ENCODE measurements at places on chromosomes 11 and 22.

GRCh38 chr11:110513259-110513801 lies 83.6 kb downstream of the FDX1 start:
- H3K27me3 ChIP-seq, result no peaks in the 10 kb centered on the region
- H3K36me3 ChIP-seq, result no peaks in the 10 kb centered on the region
- no peak overlapping the region for H3K4me3 ChIP-seq
- no peak for DNase-seq
- H3K4me1 ChIP-seq, result no peaks in the 10 kb centered on the region

- peaks cover 9% of the 10 kb centered on the region for H3K27me3 ChIP-seq
- no peaks in the 10 kb centered on the region for H3K4me1 ChIP-seq
- no peaks in the 10 kb centered on the region for H3K36me3 ChIP-seq
- DNase-seq, result no peak
- no peak overlapping the region for H3K4me3 ChIP-seq
- H3K27ac ChIP-seq, result no peak overlapping the region
Measured at GRCh38 chr11:119531056-119531455, 108.1 kb upstream of the THY1 start.

GRCh38 chr11:117678658-117679406 lies 118.2 kb downstream of the DSCAML1 start:
- no peak overlapping the region for H3K4me3 ChIP-seq
- no peak for DNase-seq
- H3K4me1 ChIP-seq, result no peaks in the 10 kb centered on the region
- no peaks in the 10 kb centered on the region for H3K27me3 ChIP-seq
- no peaks in the 10 kb centered on the region for H3K36me3 ChIP-seq

DNA sequence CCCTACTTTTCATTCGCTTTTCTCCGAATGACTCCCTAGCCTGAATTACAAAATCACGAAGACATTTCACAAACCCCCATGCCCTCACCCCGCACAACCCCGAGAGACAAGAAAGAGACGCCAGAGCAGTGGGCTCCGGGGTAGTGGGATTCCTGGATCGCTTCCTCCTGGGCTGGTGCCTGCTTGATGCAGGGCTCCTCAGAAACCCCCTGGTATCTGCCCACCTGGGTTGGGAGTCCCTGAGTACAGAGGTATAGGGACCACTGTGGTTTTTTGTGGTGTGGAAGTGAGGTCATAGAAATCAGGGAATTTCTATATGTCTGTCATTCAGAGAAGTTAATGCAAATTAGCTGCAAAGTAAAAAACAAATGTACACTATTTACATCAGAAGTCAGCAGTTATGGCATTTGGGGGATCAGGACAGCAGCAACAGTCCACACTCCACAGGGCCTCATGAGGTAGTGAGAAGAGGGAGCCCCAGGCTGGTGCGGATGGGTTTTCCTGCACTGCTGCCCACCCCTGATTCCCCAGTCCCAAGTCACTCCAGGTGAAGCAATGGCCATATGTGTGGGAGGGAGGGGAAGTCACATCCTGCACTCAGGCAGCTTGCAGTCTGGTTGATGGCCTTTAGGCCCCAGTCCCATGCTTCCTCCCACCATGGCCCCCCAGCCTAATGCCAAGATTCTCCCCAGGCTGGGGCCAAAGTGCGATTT lies 39.6 kb downstream of the BUD13 start:
- H3K4me3 ChIP-seq, result no peak overlapping the region
- no peak for DNase-seq
- H3K36me3 ChIP-seq, result no peaks in the 10 kb centered on the region
- H3K27me3 ChIP-seq, result peaks cover 2% of the 10 kb centered on the region
- H3K27ac ChIP-seq, result no peak overlapping the region
- no peaks in the 10 kb centered on the region for H3K4me1 ChIP-seq

DNA sequence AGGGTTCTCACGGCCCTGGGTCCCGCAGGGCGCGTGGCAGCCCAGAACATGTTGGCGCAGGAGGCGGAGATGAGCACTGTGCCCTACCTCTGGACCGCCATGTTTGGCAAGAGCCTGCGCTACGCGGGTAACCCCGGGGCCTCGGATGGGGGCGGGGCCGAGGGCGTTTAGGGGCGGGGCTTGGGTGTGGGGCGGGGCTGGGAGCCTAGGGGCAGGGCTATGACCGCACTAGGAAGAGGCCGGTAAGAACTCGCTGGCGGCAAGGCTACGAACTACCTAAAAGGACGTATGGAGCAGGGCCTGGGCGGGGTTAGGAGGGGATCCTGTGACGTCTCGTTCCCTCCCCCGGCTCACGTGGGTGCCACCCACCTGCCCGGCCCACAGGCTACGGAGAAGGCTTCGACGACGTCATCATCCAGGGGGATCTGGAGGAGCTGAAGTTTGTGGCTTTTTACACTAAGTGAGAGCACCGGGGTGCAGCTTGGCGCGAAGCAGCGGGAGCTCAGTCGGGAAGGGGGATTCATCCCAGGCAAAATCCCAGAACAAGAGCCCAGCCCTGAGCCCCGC lies 2.8 kb upstream of the LZTR1 start:
- H3K27me3 ChIP-seq, result no peaks in the 10 kb centered on the region
- DNase-seq, result no peak
- H3K4me3 ChIP-seq, result no peak overlapping the region
- no peak overlapping the region for H3K27ac ChIP-seq
- peaks cover 30% of the 10 kb centered on the region for H3K4me1 ChIP-seq

GRCh38 chr11:131518305-131518838 lies 148.0 kb downstream of the NTM start:
- H3K36me3 ChIP-seq, result no peaks in the 10 kb centered on the region
- H3K4me1 ChIP-seq, result no peaks in the 10 kb centered on the region
- H3K27me3 ChIP-seq, result peaks cover 13% of the 10 kb centered on the region
- DNase-seq, result no peak
- no peak overlapping the region for H3K4me3 ChIP-seq

GRCh38 chr11:12430954-12431595 lies 53.7 kb downstream of the PARVA start:
- no peak overlapping the region for H3K27ac ChIP-seq
- H3K36me3 ChIP-seq, result no peaks in the 10 kb centered on the region
- DNase-seq, result no peak
- no peak overlapping the region for H3K4me3 ChIP-seq

- no peak overlapping the region for H3K27ac ChIP-seq
- H3K4me1 ChIP-seq, result no peaks in the 10 kb centered on the region
- H3K36me3 ChIP-seq, result no peaks in the 10 kb centered on the region
- no peak for DNase-seq
- H3K4me3 ChIP-seq, result no peak overlapping the region
Measured at GRCh38 chr22:39179841-39180335, 27.4 kb upstream of the CBX7 start.

- H3K4me3 ChIP-seq, result no peak overlapping the region
- H3K27ac ChIP-seq, result no peak overlapping the region
Measured at GRCh38 chr11:59698506-59698905, 15.1 kb downstream of the OR10V1 start.

DNA sequence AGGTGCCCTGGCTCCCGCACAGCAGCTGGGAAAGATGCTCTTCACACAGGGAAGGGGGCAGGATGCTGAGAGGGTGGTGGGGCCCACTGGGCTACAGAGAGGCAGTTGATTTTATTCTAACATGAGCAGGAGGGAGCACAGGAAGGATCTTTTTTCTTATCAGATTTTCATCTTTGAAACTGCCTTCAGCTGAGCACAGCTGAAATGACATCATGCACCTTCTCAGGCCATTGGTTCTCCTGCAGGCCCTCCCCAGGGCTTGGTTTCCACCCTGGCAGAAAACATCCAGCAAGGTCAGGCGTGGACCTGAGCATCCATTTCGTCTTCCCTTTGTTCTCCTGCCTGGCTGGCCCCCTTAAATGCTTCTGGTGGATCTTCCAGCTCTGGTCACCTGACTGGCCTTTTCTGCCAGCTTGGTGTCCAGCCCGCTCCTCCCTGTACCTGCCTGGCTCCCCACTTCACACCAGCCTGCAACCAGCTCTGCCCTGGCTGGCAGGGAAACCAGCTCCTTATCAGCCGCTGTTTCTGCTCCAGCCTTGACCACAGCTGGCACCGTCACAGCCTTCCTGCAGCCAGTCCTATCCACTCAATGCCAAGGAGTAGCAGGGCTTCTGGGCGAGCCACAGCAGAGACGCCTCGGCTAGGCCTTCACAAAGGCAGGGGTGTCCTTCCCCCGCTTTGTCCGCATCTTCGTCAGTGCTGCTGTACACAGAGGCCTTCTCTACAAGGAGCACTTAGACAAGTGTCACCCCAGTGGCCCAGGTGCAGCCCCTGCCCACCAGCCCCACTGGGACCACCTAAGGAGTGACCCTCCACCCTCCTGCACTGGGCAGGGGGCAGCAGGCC lies 36.5 kb downstream of the TOM1 start:
- H3K4me1 ChIP-seq, result no peaks in the 10 kb centered on the region
- no peaks in the 10 kb centered on the region for H3K27me3 ChIP-seq
- peak; percentile 19 for DNase-seq
- no peak overlapping the region for H3K4me3 ChIP-seq

DNA sequence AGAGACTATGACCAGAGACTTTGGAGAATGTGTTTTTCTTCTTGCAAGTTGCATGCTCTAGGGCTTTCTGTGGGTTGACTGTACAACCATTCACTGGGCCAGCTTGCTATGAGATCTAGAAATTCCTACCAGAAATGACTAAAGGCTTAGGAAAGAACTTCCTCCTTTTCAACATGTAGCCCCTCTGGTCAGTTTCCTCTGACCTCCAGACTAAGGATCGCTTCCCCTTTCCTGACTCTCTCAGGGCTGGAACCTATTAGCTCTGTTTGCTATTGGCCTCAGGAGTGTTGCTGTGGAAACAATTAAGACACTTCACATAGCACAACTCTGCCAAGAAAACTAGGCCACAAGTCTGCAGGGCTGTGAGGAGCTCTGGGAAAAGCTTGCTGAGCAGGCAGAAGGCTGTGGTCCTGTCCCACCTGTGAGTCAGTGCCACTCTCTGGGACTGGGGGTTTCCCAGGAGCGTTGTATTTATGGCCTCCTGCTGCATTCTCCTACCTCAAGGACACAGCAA lies 10.7 kb downstream of the CRY2 start:
- DNase-seq, result no peak
- H3K27ac ChIP-seq, result no peak overlapping the region
- no peaks in the 10 kb centered on the region for H3K4me1 ChIP-seq
- H3K4me3 ChIP-seq, result no peak overlapping the region
- H3K27me3 ChIP-seq, result no peaks in the 10 kb centered on the region

- H3K27ac ChIP-seq, result no peak overlapping the region
- no peak for DNase-seq
- no peaks in the 10 kb centered on the region for H3K4me1 ChIP-seq
Measured at GRCh38 chr11:69640260-69640994, 529 bp upstream of the CCND1 start.

DNA sequence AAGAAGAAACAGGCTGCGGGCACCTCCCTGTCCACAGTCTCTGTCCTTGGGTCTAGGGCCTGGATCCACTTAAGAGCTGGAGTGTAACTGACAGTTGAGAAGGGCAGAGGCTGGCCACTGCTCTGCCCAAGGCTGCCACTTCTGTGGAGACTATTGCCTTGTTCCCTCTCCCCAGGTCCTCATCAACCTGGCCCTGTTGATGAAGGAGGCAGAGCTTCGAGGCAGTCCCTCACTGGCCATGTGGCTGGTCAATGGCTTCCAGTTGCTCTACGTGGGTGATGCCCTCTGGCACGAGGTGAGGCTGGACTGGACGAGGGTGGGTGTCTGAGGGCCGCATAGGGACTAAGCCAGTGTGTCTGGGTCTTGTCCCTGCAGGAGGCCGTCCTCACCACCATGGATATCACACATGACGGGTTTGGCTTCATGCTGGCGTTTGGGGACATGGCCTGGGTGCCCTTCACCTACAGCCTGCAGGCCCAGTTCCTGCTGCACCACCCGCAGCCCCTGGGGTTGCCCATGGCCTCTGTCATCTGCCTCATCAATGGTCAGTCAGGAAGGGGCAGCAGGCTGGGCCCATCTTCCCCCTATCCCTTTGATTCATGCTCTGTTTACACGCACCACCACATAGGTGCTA lies 2.8 kb downstream of the ZNHIT2 start:
- peaks cover 74% of the 10 kb centered on the region for H3K4me1 ChIP-seq
- no peak for DNase-seq
- H3K27ac ChIP-seq, result no peak overlapping the region
- H3K4me3 ChIP-seq, result no peak overlapping the region
- no peaks in the 10 kb centered on the region for H3K27me3 ChIP-seq
- peaks cover 51% of the 10 kb centered on the region for H3K36me3 ChIP-seq

DNA sequence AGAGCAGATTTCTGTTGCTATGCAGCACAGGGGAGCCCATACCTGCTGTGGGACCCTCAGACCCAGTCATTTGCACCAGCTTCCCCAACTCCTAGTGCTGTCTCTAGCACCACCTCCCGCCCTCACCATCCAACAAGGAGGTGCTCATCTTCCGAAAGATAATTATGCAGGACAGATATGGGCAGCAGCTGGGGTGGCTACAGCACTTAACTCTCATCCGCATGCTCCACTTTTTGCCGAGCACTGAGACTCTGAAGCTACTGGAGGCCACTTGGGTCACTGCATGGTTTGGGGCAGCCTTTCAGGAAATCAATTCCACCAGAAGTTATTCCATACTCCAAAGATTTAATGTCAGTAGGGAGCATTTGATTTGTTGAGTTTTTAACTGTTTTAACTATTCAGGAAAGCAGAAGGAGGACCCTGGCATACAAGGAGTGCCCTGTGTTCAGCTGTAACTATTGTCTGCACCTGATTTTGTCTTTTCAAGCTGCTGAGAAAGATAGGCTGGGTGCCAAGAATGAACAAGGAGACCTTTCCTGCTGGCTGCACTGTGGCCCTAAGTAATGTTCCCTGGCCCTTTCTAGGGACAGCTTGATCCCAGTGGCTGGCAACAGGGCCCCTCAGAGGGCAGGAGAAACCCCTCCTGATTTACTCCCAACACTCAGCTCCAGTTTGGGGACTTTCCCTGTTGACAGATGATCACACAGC lies 67.3 kb upstream of the CSNK2A3 start:
- H3K36me3 ChIP-seq, result no peaks in the 10 kb centered on the region
- DNase-seq, result no peak
- H3K27ac ChIP-seq, result no peak overlapping the region
- H3K27me3 ChIP-seq, result peaks cover 32% of the 10 kb centered on the region
- no peaks in the 10 kb centered on the region for H3K4me1 ChIP-seq
- no peak overlapping the region for H3K4me3 ChIP-seq

GRCh38 chr11:42802201-42802899 lies 509.4 kb upstream of the API5 start:
- no peak for DNase-seq
- no peak overlapping the region for H3K4me3 ChIP-seq
- no peaks in the 10 kb centered on the region for H3K36me3 ChIP-seq
- no peaks in the 10 kb centered on the region for H3K27me3 ChIP-seq
- no peak overlapping the region for H3K27ac ChIP-seq

- H3K4me3 ChIP-seq, result no peak overlapping the region
- no peaks in the 10 kb centered on the region for H3K4me1 ChIP-seq
- H3K27ac ChIP-seq, result no peak overlapping the region
- no peak for DNase-seq
Measured at GRCh38 chr22:44045145-44045544, 21.0 kb downstream of the PARVB start.

- H3K36me3 ChIP-seq, result no peaks in the 10 kb centered on the region
- no peak overlapping the region for H3K27ac ChIP-seq
- no peak overlapping the region for H3K4me3 ChIP-seq
- no peaks in the 10 kb centered on the region for H3K4me1 ChIP-seq
Measured at GRCh38 chr11:71304045-71304444, 51.7 kb upstream of the SHANK2 start.

GRCh38 chr11:76208438-76209374 lies 2.4 kb upstream of the WNT11 start:
- H3K36me3 ChIP-seq, result no peaks in the 10 kb centered on the region
- no peak overlapping the region for H3K27ac ChIP-seq
